Lower leg skin (tissue), 4 donors: ENCODE measurements at places on chromosomes 2 and 18.

DNA sequence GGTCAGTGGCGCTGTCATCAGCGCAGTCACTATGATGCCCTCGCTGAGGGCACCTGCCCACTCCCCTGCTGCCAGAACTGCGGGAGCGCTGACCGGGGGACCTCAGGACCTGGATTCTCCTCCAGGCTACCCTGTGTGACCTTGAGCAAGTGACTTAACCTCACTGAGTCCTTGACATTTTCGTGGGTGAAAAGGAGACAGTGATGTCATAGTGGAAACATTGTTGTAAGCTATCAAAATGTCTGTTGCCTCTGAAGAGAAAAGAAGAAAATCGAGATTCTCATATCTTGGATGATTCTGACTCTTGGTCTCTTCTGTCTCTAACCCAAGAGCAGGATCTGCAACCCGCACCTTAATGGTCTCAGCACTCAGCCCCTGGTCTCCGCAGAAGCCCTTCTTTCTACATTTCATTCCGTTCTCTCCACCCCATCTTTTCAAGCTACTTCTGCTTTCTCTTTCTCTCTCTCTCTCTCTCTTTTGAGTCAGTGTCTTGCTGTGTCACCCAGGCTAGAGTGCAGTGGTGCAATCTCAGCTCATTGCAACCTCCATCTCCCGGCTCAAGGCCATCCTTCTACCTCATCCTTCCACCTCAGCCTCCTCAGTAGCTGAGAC lies 978 bp upstream of the TUBA4A start:
- DNase-seq: no peak

DNA sequence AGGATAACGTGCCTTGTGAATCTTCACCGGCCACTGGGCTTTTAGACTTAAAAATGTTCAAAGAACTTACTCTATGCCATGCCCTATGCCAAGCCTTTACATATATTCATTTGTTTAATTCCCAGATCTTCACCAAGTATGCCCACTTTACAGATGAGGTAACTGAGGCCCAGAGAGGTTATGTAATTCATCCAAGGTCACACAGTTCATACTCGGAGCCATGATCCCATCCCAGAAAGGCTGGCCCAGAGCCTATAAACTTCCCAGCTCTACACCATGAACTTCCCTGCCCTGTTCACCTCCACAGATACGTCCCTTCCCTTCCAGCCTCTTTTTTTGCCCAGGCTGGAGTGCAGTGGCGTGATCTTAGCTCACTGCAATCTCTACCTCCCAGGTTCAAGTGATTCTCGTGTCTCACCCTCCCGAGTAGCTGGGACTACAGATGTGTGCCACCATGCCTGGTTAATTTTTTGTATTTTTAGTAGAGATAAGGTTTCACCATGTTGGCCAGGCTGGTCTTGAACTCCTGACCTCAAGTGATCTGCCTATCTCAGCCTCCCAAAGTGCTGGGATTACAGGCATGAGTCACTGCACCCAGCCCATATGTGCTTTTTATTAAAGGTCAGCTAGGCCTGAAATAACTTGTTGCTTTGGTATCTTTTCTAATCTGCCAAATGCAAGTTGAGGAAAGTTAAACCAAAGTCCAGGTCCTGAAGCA lies 44.1 kb downstream of the MTHFD2 start:
- DNase-seq: peak; percentile 2

DNA sequence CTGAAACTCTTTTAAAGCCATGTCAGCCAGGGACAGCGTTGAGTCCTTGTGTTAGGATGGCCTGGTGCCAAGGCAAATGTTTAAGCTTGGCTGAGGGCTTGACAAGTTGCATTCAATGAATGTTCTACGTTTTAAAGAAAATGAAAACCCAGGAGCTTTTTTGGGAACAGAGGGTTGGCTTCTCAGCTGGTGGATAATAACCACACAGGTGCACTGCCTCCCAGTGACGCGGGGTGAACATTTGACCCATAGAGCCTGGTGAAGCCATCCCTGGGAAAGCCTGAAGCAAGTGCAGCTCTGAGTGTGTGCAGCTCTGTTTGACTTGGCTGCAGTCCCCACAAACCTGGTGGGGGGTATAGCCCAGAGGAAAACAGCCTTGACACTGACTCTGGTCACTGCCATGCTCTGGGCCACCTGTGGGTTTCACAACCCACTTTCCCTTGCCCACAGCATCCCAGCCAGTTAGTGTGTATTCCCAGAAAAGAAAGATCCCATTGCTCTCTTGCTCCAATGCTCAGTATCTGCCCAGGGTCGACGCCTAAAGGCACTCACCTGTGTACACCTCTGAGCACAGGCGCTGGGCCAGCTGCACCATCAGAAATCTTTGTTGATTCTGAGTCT lies 874.9 kb downstream of the RNF144A start:
- no peak for DNase-seq

- no peak for DNase-seq
These were observed 186.8 kb downstream of the ZEB2 start for GRCh38 chr2:144333143-144333555.

GRCh38 chr2:96427169-96427568 lies 78.0 kb downstream of the NEURL3 start:
- DNase-seq: no peak

- no peak for DNase-seq
These were observed 71.5 kb downstream of the OSBPL6 start for GRCh38 chr2:178265851-178266250.

- no peak for DNase-seq
These were observed 32.0 kb downstream of the SMCHD1 start for GRCh38 chr18:2687390-2688001.

DNA sequence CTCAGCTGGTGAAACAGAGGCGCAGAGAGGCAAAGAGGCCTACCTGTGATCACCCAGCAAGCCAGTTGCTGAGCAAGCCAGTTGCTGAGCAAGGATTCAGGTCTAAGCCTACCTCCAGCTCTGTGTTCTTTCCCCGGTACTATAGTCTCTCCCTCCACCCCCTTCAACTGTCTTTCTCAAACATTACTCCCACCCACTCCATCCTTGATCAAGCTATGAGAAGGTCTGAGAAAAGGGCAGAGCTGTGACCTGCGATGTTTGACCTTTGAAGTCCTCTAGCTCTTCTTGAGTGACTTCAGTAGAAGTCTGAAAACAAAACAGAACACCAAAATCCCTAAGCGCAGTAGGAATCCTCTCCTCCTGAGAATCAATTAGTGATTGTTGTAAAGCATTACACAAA lies 665.2 kb upstream of the ID2 start:
- no peak for DNase-seq

DNA sequence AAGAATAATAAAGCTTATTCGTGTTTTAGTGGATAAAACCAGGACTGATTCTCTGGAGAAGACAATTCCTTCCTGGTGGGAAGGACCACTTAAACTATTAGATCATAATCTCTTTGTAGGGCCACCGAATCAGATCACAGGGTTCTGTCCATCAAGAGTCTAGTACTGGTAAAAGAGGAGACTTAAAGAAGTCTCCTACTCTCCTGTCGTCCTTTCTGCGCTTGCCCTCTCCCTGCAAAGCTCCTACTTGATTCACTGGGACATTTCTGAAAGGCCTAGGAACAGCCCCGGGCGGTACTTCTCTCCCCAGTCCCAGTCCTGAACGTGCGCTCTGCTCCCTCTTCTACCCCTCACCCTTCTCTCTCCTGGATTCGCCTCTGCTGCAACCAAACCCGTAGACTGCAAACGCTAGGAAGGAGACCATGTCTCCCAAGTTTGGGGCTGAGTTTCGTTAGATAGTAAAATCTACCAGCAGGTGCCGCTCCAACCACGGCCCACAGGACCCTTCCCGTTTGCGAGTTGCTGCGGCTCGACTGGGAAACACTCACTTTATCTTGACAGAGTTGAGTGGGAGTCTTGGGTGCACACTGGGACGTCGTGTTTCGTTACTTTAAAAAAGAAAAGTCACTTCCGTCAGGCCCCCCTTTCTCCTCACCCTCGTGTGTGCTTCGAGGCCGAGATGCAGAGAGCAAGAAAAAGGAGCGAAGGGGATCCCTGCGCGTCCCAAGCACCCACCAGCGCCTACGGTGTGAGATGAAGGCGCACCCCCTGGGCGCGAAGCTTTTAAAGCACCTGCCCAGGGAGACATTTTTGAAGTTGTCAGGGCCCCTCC lies 923 bp downstream of the FIGLA start:
- DNase-seq: peak; percentile 44

- DNase-seq: no peak
These were observed 8.4 kb upstream of the AGBL5 start for GRCh38 chr2:27042985-27043634.

GRCh38 chr2:42328148-42328833 lies 32.7 kb downstream of the COX7A2L start:
- no peak for DNase-seq

DNA sequence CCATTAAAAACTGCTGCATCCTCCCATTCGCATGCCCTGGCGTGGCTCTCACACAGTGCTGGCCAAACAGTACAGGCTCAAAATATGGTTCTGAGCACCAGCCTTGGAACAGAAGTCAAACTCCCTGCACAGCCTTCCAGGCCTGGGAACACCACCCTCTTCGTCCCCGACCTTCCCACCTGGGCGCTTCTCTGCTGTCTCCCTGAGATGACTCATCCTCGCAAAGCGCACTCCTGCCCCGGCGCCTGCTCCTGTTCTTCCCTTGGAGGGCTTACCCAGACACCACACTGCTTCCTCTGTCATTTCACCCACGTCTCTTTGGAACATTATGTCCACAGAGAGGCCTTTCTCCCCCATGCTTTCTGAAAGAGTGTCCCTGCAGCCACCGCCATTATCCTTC lies 172.7 kb downstream of the L3MBTL4 start:
- no peak for DNase-seq

GRCh38 chr2:101516823-101517690 lies 42.1 kb upstream of the RFX8 start:
- DNase-seq: no peak

DNA sequence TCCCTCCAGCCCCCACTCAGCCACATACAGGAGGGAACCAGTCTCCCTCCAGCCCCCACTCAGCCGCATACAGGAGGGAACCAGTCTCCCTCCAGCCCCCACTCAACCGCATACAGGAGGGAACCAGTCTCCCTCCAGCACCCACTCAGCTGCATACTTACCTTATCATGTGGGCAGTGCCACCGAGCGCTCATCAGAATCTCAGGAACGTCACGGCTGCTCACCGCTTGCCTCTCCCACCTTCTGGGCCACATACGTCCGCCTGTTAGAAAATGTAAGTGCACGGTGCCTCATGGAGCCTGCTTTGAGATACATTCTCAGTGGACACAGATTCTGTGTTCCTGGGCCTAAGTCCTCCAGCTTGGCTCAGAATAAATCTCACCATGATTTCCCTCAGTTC lies 124.8 kb downstream of the PXDN start:
- DNase-seq: no peak

GRCh38 chr18:62716619-62717168 lies 1.4 kb downstream of the PHLPP1 start:
- DNase-seq: peak; percentile 91

DNA sequence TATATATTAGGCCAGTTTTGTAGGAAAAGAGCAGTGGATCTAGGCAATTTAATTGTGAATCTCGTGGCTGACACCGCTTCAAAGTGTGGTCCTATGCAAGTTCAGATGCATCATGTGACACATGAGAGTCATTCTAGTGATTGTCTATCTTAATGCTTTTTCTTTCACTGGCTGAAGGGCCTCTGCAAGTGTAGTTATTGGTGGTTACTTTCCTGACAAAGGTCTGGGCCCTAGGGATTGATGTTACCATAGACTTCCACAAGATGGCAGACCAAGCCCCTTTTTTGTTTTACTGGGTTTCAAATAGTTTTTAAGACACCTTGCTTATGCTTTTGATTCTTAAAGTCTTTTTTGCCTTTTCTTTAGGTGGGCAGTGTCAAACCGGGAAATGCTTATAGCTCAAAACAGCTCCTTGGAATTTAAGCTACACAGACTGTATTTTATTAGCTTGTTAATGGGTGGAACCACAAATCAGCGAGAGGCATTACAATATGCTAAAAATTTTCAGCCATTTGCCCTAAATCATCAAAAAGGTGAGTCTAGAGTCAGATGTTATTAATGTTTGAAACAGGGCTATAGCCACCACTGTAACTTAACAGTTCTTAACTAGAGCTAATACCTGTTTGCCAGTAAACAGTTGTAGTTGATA lies 25.9 kb downstream of the CD8A start:
- no peak for DNase-seq

DNA sequence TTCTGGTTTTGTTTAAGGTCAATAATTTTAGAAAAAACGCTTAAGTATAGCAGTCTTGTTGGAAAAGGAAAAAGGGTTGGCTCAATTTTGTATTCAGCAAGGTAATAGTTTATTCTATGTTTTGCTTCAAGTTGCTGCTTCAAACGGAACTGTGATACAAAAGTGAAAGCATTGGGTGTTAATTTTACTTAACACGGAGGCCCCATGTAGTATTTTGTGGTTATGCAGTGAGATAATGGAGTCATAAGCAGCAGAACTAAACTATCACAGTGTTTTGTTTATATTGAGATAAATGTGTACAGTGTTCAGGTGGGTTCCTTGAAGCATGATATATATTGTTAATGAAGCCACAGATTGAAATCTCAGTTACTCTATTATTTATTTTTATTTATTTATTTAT lies 67.0 kb upstream of the LYPD6B start:
- no peak for DNase-seq

DNA sequence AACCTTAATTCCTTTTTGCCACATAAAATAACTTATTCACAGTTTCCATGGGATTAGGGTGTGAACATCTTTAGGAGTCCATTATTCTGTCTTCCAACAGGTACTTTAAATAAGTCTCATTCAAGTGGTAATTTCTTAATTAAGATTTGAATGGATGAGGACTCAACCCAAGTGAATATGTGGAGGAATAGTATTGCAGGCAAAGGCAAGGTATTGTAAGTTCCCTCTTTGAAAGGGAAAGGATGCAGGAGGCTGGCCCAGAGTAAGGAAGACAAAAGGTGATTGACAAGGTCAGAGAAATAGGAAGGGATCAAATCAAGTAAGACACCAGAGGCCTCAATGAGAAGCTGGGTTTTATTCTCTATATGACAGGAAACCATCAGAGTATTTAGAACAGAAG lies 238.2 kb upstream of the RBMS1 start:
- no peak for DNase-seq

- peak; percentile 71 for DNase-seq
These were observed 195.3 kb upstream of the SMAD2 start for GRCh38 chr18:48125724-48126123.

GRCh38 chr2:21332993-21333625 lies 209.3 kb downstream of the TDRD15 start:
- no peak for DNase-seq

DNA sequence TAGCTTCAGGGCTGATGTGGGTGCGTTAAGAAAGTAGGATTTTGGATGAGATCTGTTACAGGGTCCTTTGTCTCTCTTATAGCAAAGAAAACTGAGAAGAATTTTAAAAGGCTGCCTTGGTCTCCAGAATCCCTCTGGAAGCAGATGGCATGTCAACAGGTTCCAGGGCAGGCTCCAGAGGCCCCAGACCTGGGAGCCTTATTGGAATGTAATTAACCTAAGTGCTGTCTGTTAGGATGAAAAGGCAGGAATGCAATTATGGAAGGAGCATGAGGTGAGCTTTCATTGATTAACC lies 97.2 kb upstream of the PKDCC start:
- no peak for DNase-seq

DNA sequence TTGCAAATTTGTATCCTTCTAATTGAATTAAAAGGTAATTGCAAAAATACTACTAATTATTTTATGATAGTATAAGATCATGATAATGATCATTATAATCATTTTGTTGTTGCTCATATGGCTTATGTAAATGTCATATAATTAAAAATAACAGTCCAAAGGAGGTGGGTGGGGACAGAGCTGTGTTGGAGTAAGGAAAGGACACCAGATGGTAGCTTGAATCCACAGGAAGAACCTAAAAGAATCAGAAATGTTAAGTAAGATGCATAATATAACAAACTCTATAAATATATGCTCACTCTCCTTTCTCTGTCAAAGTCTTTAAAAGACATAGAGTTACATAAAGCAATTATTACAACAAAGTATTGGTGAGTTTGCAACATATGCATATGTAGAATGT lies 650.7 kb upstream of the HS6ST1 start:
- DNase-seq: no peak
